ENCODE measurements at places on chromosomes 2 and 18. TPM values are rescaled to one million over a fixed set of nuclear protein-coding genes. Genes with fewer than 3 reads are reported as not detected.

Gene FBXO48
- 0.30 TPM for total RNA-seq

Gene GRHL1
- total RNA-seq, result 0.86 TPM

Gene KLHL29
- total RNA-seq, result 0.67 TPM

Gene UPP2
- not detected for total RNA-seq

Gene DSG1
- not detected for total RNA-seq

Gene ADRA2B
- total RNA-seq, result 2.0 TPM

Gene MEP1B
- not detected for total RNA-seq

Gene HOXD12
- not detected for total RNA-seq

- DNase-seq, result no peak
Measured at GRCh38 chr2:8489221-8489620, 192.6 kb upstream of the ID2 start.

All from CD8-positive, alpha-beta T cell (primary cell).